H9 (cell line): ENCODE measurements at places on chromosomes 13 and 19. TPM values are rescaled to one million over a fixed set of nuclear protein-coding genes. Genes with fewer than 3 reads are reported as not detected.

GRCh38 chr19:9073806-9074205 lies 13.1 kb upstream of the OR1M1 start:
- H3K4me3 ChIP-seq = no peak overlapping the region
- H3K27me3 ChIP-seq = no peaks in the 10 kb centered on the region
- peak; percentile 38 for DNase-seq
- H3K27ac ChIP-seq = peak overlapping the region; percentile 51

Gene EDNRB
- total RNA-seq = 6.6 TPM in 2 replicates

GRCh38 chr19:5628919-5629481 lies 6.1 kb downstream of the SAFB start:
- no peaks in the 10 kb centered on the region for H3K4me1 ChIP-seq
- peaks cover 33% of the 10 kb centered on the region for H3K36me3 ChIP-seq
- H3K27me3 ChIP-seq = no peaks in the 10 kb centered on the region
- no peak for DNase-seq

Gene ZNF135
- 4.7 and 5.4 TPM in 2 replicates for total RNA-seq

DNA sequence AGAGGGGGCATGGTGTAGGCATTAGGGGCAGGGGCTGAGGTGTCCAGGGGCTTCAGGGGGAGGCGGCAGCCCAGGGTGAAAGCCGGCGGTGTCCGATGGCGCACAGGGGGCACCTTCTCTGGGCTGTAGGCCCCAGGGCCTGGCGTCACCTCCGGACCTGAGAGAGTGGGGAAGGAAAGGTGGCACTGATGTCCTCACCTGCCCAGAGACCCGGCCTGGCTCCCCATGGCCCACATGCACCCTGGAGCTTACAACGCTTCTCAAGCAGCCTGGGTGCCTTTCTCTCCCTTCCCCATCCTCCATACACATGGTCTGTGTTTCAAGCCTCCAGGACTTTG lies 3.3 kb upstream of the SHC2 start:
- no peak overlapping the region for H3K27ac ChIP-seq
- no peaks in the 10 kb centered on the region for H3K36me3 ChIP-seq
- DNase-seq = no peak
- H3K4me1 ChIP-seq = no peaks in the 10 kb centered on the region
- H3K27me3 ChIP-seq = no peaks in the 10 kb centered on the region; the same call in 1 of the 2 replicates

DNA sequence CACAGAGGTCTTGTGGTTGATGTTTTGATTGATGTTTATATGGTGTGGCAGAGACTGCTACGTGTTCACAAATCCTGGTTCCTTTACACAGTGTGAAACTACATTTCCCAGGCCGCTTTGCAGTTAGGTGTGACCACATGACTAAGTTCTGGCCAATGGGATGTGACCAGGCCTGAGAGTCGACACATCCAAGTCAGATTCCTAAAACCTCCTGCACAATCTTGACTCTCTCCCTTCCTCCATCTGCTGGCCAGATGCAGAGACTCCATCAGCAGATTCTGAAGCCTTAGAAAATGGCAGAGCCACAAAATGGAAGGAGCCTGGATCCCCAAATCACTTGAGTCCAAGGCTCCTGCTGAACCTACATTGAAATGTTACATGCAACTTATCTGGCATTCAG lies 12.6 kb downstream of the CD37 start:
- peaks cover 98% of the 10 kb centered on the region for H3K36me3 ChIP-seq
- H3K27me3 ChIP-seq = no peaks in the 10 kb centered on the region

Gene CACNG7
- 22.1 and 22.7 TPM in 2 replicates for total RNA-seq

Gene PSG2
- total RNA-seq = not detected in 2 replicates

- no peak overlapping the region for H3K27ac ChIP-seq
- H3K36me3 ChIP-seq = no peaks in the 10 kb centered on the region
- H3K27me3 ChIP-seq = no peaks in the 10 kb centered on the region
These were observed 485.3 kb downstream of the SLITRK6 start for GRCh38 chr13:85313761-85314503.

Gene GPR42
- not detected in 2 replicates for total RNA-seq

Gene OR4F17
- total RNA-seq = not detected in 2 replicates

DNA sequence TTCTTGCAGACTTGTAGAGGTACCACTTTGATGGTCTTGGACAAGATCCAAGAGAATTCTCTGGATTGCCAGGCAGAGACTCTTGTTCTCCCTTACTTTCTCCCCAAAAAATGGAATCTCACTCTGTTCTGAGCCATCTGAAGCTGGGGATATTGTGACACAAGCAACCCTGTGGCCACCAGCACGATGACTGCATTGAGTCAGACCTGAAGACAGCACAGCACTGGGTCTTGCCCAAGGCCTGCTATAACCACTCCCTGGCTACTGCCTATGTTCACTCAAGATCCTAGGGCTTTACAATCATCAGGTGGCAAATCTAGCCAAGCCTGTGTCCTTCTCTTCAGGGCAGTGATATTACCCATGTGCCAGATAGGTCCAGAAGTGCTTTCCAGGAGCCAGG lies 202.5 kb upstream of the SERP2 start:
- H3K36me3 ChIP-seq = no peaks in the 10 kb centered on the region
- no peak overlapping the region for H3K4me3 ChIP-seq
- H3K4me1 ChIP-seq = no peaks in the 10 kb centered on the region
- DNase-seq = no peak
- no peak overlapping the region for H3K27ac ChIP-seq

DNA sequence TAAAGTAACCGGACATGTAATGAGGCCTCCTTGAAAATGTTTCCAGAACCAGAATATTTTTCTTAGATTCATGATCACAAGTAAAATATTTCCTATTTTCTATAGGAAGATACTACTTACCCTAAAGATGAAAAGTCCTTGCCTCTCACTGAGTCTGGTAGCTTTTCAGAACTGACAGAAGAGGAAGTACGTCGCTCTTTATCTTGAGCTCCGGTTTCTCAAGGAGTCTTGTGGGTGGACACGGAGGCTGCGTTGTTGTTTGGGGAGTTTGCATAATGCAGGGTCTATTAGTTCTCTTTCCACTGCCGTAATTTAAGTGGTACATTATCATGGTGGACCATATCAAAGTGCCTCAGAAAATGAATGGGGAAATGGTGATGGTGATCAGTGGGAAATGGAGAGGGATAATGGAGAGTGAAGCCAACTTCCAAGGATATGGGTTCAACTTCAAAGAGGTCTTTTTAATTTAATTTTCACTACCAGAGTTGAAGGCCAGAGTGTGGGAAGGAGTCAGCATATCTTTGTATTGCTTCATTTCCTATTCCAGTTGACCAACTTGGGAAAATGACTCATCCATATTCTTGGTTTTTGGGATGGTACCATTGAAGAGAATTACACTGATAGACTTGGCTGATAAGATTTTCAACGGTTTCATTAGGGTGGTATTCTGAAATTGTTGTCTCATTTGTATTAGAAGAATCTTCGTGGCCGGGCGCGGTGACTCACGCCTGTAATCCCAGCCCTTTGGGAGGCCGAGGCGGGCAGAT lies 23.4 kb downstream of the MBD3L2B start:
- no peak for DNase-seq
- H3K36me3 ChIP-seq = peaks cover 13% of the 10 kb centered on the region; the same call in 1 of the 2 replicates

Gene ZNF610
- 5.9 and 6.4 TPM in 2 replicates for total RNA-seq

DNA sequence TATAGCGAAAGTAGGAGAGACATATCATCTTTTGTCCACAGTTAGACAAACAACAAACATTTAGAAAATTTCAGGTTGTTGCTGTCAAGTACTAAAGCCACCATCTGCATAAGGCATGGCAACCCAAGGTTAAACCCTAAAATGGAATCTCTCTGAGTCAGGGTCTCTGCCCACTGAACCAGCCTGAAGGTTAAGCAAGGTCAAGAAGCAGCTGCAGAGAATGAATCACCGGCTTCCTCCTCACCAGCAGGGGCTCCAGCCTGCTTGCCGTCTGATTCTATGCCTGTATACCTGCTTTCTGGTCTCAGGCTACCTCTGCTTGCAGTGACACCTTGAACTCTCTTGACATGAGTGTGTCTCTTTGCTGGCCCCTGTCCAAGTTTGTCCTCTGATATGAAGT lies 726.2 kb upstream of the SGCG start:
- H3K36me3 ChIP-seq = 0 out of 2 replicates have a peak, but pooled peaks cover 2% of the 10 kb centered on the region
- H3K27ac ChIP-seq = no peak overlapping the region
- H3K4me3 ChIP-seq = no peak overlapping the region
- DNase-seq = peak; percentile 56
- no peaks in the 10 kb centered on the region for H3K27me3 ChIP-seq

Gene CGB1
- total RNA-seq = not detected in 2 replicates

Gene TEX29
- 0.33 TPM in 1 of 2 replicates, not detected in the other for total RNA-seq
